Activated CD8-positive, alpha-beta T cell treated with anti-CD3 and anti-CD28 coated beads, Interleukin-2, amount 10 ng/mL, durations not matched to agents 7 days and 5 days (primary cell): ENCODE measurements at places on chromosomes 11 and 22.

GRCh38 chr11:102760344-102761035, 19.9 kb downstream of the MMP10 start:
- no peak for DNase-seq

DNA sequence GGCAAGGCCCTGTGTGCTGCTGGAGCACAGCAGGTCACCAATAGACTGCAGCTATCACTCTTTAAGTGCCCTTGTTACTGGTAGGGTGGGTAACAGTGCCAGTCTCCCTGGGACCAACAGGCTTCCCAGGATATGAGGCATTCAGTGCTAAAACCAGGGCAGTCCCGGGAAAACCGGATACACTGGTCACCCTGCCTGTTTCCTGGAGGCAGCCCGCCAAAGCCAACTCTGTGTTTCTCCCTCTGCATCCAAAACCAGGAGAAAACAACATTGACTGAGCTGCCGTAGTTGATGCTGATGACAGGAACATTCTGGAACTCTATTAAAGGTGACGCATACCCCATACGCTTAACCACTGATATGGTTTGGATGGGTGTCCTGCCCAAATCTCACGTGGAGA, 149.1 kb downstream of the SHANK2 start:
- no peak for DNase-seq

DNA sequence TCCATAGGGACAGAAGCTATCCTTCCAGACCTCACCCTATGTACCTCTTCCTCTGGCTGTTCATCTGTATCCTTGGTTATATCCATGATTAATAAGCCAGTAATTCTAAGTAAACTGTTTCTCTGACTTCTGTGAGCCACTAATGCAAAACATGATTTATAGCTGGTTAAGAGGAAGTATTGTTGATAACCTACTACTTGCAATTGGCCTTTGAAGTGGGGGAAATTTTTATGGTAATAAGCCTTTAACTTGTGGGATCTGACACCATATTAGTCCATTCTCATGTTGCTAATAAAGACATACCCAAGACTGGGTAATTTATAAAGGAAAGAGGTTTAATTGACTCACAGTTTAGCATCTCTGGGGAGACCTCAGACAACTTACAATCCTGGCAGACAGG, 21.9 kb downstream of the CASP12 start:
- DNase-seq = no peak

GRCh38 chr22:43554259-43554636, 142.4 kb downstream of the MPPED1 start:
- no peak for DNase-seq

GRCh38 chr11:38330578-38330977, 1732.5 kb upstream of the RAG2 start:
- no peak for DNase-seq

GRCh38 chr22:27218012-27218920, 560.9 kb downstream of the MIAT start:
- DNase-seq = no peak

- DNase-seq = no peak
Measured at GRCh38 chr11:35090125-35090524, 48.8 kb upstream of the CD44 start.

DNA sequence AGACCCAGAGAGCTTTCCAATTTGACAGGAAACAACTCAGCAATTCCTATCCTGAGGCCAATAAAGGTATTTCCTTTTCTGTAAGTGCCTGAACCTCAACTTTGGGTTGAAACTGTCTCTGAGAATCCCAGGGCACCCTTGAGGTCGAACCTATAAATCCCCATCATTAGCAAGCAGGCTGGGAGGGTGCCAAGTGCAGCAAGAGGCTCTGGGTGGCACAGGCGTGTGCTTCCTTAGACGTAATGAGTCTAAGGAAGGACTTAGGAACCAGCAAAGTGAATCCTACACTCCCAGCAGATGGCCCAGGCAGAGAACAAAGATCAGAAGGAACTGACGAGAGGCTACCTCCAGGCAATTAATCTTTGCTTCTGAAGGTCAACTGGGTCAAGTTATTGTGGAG, 234.3 kb upstream of the NARS2 start:
- no peak for DNase-seq

GRCh38 chr11:128516886-128517285, 70.5 kb downstream of the ETS1 start:
- DNase-seq = no peak

DNA sequence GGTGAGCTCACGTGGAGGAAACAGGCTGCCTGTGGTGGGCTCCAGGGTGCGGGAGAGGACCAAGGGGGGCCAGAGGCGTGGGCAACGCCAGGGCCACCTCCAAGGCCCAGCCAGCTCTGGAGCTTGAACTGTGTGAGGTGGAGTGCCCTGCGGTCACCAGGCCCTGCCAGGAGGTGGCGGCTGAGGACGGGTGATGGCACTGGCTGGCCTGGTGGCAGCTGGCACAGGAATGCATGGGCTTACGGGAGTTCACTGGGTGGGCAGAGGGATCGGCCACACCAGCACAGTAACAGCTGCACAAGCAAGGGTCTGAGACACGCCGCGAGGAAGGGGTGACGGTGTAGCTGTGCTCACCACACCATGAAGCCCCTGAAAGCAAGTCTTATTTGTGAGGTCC, 15.8 kb downstream of the TOLLIP start:
- peak; percentile 37 for DNase-seq

- DNase-seq = no peak
Measured at GRCh38 chr22:38309614-38310517, 7.4 kb downstream of the CSNK1E start.

DNA sequence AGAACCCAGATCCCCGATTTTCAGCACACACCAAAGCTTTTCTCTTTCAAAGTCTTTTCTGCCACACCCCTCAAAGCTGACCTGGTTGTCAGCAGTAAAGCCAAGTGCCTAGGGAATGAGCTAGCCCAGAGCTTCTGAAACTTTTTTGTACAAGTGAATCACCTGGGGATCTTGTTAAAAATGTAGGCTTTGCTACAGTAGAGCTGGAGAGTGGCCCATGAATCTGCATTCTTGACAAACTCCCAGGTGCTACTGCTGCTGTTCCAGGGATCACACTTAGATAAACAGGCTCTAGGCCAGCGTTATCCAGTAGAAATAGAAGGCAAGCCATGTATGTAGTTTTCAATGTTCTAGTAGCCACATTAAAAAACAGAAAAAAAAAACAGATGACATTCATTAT, 21.8 kb upstream of the NAV2 start:
- no peak for DNase-seq

DNA sequence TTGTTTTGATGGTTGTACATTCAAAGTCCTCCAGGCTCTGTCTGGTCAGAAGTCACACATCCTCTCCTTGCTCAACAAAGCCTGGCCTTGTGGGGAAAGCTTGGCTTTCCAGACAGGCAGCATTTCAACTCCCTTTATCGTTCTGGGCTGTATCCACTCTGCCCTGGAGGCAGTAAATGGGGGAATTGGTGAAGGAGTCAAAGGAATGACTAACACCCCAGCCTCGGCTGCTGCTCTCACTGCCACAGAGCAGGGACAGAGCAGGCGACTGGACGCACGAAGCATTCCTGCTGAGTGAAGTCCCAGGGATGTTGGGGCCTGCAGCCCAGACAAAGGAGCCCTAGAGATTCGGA, 52.8 kb downstream of the WNT11 start:
- DNase-seq = no peak

DNA sequence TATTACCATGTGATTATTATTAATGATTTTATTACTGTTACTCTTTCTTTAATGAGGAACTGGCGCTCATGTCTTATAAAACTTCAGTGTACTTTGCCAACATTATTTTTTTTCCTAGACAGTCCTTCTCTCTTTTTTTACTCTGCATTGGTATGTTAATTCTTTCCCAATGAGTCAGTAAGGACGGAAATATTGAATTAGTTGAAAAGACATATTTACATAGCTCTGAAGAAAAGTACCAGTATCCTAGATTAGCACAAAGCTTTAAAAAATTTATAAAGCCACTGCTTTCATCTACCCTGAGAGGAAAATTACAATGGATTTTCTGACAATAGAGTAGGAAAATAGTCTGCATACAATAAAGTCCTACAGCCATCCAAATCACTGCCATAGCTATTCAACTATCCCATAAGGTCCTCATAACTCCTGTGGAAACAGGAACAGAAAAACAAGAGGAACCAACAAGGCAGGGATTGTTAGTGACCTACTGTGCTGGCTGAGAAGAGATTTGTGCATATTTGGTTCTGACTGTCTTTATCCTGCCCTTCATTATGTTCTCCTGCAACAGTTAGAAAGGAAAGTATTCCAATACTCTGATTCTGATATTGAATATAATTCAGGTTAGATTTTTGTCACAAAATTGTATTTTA, 314.4 kb downstream of the AASDHPPT start:
- DNase-seq = no peak

- DNase-seq = no peak
Measured at GRCh38 chr11:69476509-69476961, 4.9 kb upstream of the LINC01488 start.

GRCh38 chr11:640021-640706, 3.1 kb downstream of the DRD4 start:
- DNase-seq = no peak

DNA sequence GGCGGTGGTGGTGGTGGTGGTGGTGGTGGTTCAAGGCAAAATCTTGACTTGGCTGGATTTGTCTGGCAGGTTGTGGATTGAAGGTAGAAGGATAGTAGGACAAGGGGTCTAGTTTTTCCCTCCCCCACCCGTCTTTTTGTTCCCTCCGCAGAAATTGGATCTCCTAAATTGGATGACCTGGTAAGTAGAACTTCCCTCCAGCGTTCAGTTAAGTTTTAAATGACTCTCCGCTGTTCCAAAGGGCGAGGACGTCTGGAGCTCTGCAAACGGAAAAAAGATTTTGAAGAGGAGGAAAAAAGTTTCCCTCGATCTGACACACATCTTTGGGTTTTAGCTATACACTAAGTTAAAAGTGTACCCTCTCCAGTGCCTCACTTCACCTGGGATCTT, 422 bp upstream of the LGR4 start:
- no peak for DNase-seq

GRCh38 chr11:112321501-112322172, 61.0 kb upstream of the PLET1 start:
- DNase-seq = no peak

GRCh38 chr11:66221726-66222236, 46.7 kb upstream of the RAB1B start:
- DNase-seq = no peak

DNA sequence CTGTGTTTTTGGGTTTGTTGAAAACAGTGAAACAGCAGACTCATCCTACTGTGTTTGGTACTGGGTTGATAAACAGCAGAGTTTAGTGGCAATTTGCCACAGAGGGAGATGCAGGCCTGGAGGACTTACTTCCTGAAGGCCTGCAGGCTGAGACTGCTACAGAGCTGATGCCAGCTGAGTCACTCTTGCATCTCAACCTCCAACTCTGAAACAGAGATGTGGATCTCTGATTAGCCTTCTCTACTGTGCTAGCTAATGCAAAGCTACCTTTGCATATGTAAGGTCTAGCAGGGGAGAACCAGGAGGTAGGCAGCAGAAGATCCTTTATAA, 14.3 kb downstream of the ATP5MG start:
- DNase-seq = peak; percentile 34

GRCh38 chr11:25615069-25615468, 716.9 kb upstream of the ANO3 start:
- DNase-seq = no peak

DNA sequence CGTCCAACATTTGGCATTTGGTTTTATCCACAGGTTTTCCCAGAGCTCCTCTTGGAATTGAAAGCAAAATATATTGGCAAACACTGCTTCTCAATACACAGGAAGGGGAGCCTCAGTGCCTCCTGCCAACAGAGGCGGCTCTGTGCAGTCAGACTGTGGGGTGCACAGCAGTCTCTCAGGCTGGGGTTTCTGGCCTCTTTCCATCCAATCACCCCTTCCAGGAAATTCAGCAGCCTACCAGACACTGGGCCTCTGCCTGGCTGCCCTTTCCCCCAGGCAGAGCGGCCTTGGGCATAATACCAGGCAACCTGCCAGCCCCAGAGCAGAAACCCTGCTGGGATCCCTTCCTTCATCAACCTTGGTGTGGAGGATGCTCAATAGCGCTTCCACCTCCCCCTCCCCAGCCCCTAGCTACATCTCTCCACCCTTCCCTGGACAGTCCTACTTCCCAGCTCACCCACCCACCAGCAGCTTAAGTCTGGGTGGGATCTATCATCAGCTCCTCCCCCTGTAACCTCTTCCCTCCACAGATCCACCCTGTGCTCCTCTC, 17.8 kb upstream of the RAPSN start:
- no peak for DNase-seq

- DNase-seq = peak; percentile 60
Measured at GRCh38 chr11:65891219-65892136, 1.0 kb downstream of the CCDC85B start.

- peak; percentile 50 for DNase-seq
Measured at GRCh38 chr11:123457187-123457770, 27.2 kb downstream of the GRAMD1B start.

DNA sequence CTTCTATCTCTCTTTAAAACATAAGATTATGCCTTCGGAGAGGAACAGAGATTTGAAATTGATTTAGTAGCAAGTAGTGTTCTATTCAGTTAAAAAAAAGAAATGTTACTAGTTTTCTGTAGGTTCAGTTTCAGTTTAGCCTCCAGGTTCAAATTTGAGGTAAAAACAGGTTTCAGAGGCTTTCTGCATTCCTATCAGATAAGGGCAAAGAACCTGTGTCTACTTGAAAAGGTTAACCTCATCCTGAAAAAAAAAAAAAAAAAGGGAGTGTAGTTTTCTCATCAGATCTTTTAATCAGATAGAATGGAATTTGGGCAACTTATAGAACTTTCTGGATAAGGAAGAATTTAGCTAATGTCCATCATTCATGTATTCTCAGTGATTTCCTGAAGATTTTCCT, 12.1 kb downstream of the C11orf97 start:
- DNase-seq = no peak

- DNase-seq = no peak
Measured at GRCh38 chr11:114173843-114174242, 114.3 kb downstream of the ZBTB16 start.
